Activated CD4-positive, CD25-positive, alpha-beta regulatory T cell (primary cell): ENCODE measurements at places on chromosomes 2 and 18.

GRCh38 chr2:230267556-230267955 lies 42.0 kb downstream of the SP140 start:
- no peak for DNase-seq

DNA sequence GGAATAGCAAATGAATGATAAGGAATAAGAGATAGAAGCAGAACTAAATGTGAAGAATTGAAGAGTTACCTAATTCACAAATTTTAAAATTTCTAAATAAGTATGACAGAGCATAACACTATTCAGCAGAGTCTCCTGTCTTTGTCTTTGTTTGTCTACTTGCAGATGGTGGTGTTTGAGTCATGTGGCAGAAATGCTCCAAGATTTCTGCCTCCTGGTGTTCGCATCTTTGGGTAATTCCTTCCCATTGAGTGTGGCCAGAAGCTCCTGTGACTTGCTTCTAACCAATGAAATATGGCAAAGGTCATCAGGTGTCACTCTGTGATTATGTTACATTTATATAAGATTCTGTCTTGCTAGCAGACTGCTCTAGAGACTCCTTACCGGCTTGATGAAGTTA lies 45.6 kb upstream of the GALNT3 start:
- DNase-seq, result no peak

DNA sequence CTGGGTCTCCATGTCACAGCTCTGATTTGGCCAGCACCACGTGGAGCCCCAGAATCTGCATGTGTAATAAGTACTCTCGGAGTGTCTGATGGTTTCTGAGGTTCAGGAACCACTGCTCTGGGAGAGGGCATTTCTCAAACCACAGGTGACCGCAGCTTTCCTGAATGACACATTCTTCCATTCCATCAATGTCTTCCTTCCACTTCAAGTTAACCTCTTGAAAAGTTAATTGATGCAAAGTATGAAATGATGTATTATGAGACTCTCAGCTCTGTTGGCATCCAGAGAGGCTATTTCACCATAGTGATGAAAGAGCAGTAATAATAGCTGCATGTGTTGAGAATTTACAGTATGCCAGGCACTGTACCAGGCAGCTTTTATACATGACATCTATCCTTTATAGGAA lies 61.3 kb upstream of the CRIM1 start:
- DNase-seq, result no peak

DNA sequence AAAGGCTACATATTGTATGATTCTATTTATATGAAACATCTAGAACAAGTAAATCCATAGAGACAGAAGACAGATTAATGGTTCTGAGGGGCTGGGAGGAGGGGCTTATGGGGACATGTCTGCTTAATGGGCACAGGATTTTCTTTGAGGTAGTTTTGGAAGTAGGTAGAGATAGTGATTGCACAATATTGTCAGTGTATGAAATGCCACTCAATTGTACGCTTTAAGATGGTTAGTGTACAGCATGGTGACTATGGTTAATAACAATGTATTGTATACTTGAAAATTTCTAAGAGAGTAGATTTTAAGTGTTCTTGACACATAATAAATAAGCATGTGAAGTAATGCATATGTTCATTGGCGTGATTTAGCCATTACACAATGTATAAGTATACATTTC lies 68.4 kb downstream of the SP3 start:
- no peak for DNase-seq

- DNase-seq, result no peak
Observed at GRCh38 chr18:54043484-54044251, 180.8 kb downstream of the MBD2 start.

DNA sequence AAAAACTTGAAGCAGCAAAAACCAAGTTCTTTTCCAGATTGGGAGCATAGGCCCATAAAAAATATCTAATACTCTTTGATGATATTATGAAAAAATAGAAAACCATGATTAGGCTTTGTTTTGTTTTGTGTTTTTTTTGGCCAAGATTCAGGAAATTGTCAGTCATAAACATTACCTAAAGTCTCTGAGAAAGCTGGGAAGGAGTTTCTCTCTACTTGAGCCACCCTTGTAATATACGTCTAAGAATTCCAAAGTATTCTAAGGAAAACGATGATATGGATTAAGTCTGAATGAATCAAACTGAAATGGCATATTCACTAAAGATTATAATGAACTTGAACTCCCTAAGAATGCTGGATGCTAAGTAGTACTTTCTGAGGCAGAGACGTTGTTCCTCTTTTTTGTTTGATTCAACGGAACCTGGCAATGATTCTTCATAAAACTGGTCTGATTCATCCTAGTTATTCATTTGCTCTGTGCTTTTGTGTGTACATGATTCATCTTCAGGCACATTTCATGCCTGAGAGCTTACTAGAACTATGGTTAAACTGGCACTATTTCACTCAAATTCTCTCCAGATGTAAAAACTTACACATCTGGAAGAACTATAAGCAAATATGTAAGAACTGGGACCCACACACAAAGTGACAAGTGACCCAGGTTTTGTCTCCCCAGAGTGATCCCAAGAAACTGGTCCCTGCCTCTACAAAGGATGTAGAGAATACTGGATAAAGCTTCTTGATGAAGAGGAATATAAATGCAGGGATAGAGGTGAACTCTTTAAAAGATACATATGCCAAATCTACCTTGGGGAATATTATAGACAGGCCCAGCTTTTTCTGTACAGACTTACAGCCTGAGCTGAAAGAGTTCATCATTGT lies 159.7 kb downstream of the DOCK10 start:
- no peak for DNase-seq

GRCh38 chr18:40670668-40671375 lies 1284.2 kb upstream of the PIK3C3 start:
- DNase-seq, result no peak

DNA sequence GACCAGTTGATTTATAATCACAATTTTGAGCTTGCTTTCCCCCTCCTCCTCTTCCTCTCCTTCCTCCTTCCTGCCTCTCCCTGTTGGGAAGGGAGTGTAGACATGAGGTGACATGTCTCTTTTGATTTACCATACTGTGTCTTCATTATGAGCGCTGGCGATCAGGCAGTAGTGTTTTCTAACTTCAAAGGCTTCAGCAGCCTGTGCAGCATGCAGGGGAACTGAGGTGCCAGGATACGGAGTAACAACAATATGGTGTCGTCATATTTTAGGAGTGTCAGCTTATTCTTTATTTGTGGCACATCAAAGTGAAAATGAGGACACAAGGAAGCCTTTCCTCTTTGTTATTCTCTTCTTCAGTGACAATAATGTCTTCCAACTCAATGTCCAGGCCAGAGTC lies 864.2 kb downstream of the SLC4A3 start:
- DNase-seq, result no peak

- no peak for DNase-seq
Observed at GRCh38 chr2:64944484-64944883, 44.7 kb upstream of the SLC1A4 start.

- DNase-seq, result no peak
Observed at GRCh38 chr2:206867006-206867405, 72.3 kb upstream of the CPO start.

DNA sequence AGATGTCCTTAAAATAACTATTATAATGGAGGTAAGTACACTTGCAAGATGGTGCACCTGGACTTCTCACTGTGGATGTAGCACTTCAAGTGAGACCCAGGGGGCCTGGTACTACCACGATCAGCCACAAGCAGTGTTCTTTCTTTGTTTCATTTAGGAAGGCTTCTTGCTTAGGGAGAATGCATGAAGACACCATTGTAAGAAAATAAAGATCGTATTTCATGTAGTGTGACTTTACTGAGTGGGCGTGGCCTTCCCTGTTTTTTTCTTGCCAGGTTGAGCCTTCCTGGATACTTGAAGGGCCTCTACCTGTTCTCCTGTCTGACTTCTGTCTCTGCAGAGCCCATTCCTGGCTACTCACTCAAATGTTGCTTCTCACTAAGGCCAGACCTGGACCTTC lies 615.6 kb upstream of the SOX11 start:
- no peak for DNase-seq

DNA sequence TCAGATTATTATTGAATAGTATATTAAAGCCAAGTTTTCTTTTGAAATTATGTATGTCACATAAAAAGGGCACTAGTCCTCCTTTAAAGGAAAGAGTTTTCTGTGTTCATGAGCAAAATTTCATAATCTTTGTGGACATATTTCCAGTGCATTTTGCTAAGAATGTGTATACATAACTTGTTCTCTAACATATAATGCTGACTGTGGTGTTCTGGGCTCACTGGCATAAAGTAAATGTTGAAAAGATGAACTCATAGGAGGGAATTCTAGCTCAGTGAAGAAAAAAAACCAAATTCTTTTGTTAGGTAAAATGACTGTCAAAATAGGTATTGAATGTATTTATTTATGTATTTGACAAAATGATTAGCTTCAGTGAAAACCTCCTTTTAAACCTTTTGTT lies 6.2 kb downstream of the KCNJ13 start:
- no peak for DNase-seq

GRCh38 chr18:35511428-35511827 lies 13.7 kb upstream of the INO80C start:
- no peak for DNase-seq

DNA sequence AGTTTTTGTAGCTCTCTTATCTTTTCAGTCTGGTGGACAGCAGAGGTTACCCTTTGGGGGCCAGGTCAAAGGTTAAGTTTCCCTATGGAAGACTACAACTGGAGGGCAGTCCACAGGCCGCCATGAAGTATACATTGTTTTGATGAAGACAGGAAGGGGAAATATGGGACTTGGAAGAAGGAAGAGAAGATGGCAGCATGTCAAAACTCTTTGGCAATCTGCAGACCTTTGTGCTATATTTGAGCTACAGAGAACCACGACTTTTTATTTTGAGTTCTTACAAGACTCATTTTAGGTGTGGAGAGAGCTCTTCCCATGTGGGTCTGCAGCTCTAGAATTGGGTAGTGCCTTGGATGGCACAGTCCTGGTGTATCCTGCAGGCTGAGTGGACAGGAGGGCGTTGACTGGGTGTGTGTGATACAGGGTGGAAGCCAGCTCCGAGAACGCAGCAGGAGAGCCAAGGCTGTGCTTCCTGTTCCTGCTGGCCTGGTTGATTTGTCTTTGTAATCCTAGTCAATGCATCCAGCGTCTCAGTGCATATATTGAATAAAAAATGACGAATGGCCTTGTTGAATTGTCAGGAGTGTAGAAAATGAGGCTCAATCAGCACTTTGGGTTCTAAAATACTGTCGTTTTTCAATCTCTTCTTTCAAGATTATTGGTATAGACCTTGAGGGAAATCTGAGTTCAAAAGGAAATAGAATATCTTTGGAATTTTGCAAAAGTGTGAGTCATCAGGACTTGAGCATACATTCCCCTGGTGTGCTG lies 11.5 kb downstream of the ITGA6 start:
- no peak for DNase-seq

- no peak for DNase-seq
Observed at GRCh38 chr18:63160172-63160995, 159.2 kb downstream of the BCL2 start.

DNA sequence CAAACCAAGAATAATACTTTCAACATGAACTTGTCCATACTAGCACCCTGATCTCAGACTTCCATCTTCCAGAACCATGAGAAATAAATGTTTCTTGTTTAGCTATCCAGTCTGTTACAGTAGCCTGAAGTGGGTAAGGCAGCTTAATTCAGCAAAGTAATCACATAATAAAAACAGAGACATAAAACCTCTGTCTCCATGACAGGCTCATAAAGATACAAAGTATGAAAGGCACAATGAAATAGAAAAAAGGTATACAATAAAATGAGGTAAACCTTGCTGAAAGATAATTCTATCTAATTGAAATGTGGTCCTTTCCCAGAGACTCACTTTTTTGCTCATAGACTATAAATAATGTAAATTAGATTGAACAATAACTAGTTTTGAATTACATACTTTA lies 46.7 kb upstream of the WDR75 start:
- no peak for DNase-seq

- DNase-seq, result no peak
Observed at GRCh38 chr2:192534072-192534471, 339.3 kb upstream of the TMEFF2 start.

GRCh38 chr2:98776136-98776535 lies 45.2 kb upstream of the MGAT4A start:
- DNase-seq, result no peak

DNA sequence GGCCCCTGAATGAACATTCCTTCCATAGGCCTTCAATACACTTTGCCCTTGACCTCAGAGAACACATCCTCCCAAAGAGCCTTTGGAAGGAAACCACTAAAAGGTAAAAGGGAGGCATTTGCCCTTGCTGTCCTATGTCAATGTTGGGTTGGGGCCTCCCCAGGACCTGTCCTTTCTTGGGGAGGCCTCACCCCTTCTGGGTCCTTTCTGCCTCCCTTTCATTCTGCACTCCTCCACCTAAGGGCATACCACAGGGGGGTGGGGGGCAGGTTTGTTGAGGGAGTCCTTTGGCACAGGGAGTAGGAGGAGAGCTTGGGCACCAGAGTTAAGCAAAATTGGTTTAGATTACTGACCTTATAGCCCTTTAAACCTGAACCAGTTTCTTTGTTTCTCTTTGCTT lies 32.5 kb upstream of the ATP6V1B1 start:
- no peak for DNase-seq

DNA sequence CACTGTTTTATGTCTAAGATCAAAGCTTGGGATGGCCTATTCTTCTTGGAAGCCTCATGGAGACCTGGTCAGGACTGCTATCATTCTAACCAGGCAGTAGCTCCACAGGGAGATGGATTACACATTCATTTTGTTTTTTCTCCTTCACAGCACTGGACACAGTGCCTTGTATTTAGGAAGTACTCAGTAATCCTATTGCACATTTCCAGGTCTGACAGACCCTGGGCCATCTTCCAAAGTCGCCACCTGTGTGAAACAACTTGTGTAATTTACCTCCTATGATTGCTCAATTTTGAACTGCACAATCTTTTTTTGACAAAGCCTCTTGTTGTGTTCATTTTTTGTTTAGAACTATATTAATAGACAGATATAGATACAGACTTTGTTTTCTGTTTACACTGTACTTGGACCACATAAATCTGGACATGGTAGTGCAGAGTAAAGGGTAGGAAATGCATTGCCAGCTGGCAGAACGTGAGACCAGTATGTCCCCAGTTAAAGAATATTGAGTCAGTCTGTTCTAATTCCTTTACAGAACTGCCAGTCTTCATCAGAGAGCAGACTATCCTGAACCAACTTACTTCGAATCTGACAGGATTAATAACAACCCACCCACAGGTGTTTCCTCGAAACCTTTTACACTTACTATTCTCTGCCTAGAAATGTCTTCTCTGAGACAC lies 277.8 kb upstream of the CYRIA start:
- DNase-seq, result no peak

- no peak for DNase-seq
Observed at GRCh38 chr2:41955316-41956043, 92.3 kb upstream of the PKDCC start.

GRCh38 chr18:9081940-9082339 lies 20.6 kb upstream of the NDUFV2 start:
- DNase-seq, result no peak
